IPS-NIHi11 (cell line): ENCODE measurements at places on chromosomes 6 and 20.

GRCh38 chr6:16832043-16832567 lies 70.8 kb upstream of the ATXN1 start:
- no peak for DNase-seq

GRCh38 chr6:52815167-52816092 lies 11.8 kb upstream of the GSTA1 start:
- DNase-seq, result peak; percentile 80

GRCh38 chr6:100458841-100459591 lies 5.7 kb downstream of the SIM1 start:
- no peak for DNase-seq

DNA sequence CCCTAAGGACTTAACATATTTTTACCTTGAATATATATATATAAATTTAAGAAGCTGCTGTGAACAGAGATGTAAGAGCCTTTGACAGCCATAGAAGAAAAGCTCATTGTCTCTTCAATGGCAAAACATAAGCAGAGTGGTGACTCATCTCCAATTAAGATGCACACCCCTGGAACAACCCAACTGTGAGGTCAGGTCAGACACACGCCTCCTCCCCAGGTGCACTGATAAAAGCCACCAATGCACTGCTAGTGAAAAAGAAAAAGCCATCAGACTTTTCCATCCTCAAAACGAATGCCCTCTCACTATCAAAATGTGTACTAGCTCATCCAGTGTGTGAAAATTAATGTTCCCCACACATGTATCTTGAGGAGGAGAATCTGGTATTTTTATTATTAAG lies 100.1 kb downstream of the SMLR1 start:
- no peak for DNase-seq

DNA sequence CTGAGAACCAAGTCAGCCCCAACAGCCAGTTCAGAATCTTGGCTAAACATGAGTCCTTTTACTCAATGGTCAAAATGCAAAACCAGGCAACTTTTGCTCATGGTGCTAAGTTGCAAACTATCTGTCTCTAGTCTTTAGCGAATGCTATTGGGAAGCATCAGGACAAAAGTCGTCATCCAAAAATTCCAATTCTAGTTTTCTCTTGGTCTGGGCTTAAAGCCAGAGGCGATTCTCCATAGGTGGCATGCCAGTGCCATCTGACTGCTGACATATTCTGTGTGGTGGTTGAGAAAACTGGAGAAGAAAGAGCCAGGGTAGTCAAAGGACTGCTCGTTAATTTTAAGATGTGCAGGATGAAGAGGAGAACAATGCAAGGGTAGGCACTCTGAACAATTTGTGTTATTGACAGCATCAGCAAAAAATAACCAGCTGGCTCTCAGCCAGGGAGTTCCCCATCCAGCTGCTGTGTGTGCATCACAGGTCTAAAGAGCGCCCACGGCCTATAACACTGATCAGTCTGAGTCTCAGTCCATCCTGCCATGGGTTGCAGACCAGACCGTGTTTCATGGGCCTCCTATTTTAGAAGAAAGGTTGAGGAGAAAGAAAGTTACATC lies 313.6 kb downstream of the ALDH8A1 start:
- DNase-seq, result no peak
